Non-pigmented ciliary epithelial cell (primary cell): ENCODE measurements at places on chromosomes 16 and 17.
A peak's percentile ranks its signal among the peaks of the same experiment; 100 is the strongest.

- DNase-seq: no peak
Observed at GRCh38 chr16:86565644-86566511, 751 bp upstream of the FOXC2 start.

DNA sequence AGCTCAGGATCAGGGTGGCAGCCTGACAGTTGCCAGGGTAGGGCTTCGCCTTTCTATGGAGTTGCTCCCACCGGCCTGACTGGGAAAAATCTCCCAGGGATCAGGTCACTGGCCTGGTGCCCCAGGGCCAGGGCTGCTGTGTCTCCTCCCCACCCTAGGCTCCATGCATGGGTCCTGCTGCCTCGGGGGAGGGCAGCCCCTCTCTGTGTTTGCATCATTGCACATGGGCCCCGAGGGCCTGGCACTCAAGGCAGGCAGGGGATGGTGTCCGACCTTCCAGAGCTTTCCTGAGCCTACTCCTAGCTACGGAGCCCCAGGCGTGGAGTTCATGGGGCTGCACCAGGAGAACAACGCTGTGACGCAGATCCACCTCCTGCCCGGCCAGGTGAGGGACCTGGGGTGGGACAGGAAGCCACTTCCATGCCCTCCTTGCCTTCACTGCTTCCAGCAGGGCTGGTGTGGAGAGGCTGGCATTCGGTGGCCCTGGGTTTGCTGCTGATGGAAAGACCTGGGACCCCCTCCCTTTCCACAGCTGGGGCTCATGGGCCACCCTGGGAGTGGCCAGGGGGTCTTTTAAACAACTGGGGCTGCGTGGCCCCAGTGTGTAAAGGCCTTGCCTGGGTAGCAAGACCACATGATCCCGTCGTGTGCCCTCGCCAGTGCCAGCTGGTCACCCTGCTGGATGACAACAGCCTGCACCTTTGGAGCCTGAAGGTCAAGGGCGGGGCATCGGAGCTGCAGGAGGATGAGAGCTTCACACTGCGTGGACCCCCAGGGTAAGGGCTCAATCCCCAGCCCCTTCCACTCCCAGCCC is 29.5 kb upstream of the MYO15B start:
- DNase-seq: no peak

GRCh38 chr16:20884240-20884556 is 16.0 kb downstream of the DCUN1D3 start:
- no peak for DNase-seq

DNA sequence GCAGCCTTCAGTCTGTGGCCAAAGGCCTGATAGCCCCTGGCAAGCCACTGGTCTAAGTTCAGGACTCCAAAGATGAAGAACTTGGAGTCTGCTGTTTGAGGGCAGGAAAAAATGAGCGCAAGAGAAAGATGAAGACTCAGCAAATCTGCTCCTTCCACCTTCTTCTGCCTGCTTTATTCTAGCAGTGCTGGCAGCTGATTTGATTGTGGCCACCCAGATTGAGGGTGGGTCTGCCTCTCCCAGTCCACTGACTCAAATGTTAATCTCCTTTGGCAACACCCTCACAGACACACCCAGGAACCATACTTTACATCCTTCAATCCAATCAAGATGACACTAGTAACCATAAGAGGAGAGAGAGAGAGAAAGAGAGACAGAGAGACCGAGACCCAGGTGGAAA is 127.6 kb downstream of the UTP18 start:
- no peak for DNase-seq

DNA sequence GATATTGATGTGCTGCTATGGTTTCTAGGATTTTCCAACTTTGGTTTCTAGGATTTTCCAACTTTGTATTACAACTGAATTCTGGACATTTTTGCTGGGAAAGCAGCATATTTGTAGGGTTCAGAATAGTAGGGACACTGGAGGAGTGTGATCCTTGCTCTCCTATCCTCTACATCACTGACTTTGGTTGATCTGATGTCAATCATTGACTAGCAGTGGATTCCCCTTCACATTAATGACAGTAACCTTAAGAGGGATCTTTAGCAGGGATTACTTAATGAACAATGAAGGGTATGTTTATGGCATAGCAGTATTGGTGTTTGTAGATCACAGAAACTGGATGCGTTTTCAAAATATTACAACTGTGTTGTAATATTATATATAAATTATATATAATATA is 67.4 kb downstream of the MAP2K4 start:
- no peak for DNase-seq

DNA sequence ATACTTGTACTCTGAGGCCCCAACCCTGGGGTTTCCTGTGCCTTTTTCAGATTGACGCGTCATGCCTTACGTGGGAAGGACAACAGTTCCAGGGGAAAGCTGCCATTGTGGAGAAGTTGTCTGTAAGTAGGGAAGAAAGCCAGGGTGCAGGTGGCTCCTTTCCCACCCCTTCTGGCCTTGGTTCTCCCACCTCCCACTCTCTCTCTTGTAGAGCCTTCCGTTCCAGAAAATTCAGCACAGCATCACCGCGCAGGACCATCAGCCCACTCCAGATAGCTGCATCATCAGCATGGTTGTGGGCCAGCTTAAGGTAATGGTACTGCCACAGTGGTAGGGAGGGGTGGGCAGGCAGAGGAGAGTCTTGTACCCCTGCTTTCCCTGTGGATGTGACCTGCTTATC is 4.6 kb upstream of the EDC4 start:
- no peak for DNase-seq

DNA sequence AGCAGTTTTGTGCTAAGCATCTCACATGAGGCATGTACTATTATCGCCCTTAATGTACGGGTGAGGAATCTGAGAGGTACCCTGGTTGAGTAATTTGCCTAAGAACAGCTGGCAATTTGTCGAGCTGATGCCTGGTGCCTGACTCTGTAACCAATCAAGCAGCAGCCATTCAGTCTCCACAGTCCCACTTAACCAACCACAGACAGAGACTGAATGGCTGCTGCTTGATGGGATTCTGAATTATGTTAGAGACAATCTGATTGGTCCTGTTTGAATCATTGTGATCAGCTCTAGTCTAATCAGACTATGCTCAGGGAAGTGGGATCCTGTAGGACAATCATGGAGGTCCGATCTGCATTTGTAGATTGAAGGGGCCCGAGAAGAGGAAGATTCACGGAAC is 447.0 kb downstream of the SHISA9 start:
- DNase-seq: no peak

- no peak for DNase-seq
Observed at GRCh38 chr16:9176547-9177418, 85.3 kb downstream of the HAPSTR1 start.

DNA sequence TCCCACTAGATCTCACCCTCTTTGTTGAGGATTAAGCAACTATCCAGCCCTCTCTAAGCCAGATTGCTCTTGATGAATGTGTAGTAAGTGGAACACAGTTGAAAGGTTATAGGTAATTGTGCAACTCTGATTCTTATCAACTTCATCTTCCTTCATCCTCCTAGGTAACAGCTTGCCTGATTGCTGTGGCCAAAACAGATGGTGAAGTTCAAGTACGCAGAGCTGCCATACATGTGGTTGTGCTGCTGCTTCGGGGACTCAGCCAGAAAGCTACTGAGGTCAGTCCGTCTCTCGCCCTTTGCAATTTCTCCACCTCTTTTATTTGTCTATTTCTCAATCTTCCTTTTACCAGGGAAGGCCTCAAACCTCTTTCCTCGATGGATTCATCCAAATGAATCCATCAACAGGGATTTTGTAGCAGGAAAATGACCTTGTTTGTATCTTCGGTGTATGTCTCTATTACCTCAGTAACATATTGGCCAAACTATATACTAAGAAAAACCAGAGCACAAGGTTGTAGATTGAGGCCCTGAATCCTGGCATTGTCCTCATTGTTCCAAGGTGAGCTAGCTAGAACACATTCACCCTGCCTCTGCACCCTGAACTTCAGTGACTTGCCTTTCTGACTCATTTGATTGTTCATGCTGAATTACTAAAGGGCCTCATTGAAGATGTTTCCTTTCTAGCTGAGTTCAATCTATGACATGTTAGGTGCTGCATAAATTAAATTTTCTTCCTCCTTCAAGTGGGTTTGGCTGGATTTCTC is 65.1 kb upstream of the HAS3 start:
- DNase-seq: no peak

- no peak for DNase-seq
Observed at GRCh38 chr17:58307468-58308172, 21.0 kb downstream of the TSPOAP1 start.

DNA sequence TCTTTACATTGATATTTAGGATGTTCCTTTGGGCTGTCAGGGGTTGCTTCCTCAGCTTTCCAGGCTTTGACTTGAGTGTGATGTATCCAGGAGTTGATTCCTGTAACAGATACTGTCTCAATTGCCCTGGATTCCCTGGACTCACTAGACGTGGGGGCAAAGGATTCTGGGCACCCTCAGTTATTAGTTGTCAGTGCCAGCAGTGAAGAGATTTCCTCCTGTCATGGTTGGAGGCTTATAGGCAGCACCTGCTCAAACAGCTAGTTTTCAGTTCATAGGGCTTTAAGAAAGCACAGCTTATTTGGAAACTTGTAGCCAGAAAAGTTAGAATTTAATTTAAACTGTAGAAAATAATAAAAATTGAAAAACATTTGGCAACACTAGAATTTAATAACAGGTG is 9.5 kb upstream of the B4GALNT2 start:
- DNase-seq: no peak

GRCh38 chr16:67529582-67530012 is 968 bp downstream of the RIPOR1 start:
- DNase-seq: no peak

- no peak for DNase-seq
Observed at GRCh38 chr17:48143629-48144028, 36.1 kb downstream of the SNX11 start.

DNA sequence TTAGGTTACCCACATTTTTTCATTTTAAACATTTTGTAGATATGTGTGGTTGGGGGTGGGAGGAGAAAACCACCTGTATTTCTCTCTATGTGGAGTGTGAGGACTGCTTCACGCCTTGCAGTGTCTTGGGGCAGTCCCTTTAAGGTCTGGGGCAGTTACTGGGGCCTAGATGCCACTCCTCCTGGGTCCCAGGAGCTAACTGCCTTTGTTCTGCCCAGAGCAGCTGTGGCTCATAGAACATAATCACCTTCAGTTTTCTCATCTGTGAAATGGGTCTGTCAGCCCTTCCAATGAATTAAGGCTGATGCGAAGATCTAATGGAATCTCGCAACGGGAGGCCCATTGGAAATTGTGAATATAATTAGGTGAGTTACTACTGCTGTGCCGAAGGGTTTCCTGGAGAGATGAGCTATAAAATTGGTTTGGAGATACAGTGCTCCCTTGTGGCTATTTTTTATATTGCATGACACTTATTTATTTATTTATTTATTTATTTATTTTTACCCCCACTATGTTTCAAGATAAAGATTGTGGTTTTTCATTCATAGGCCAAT is 22.9 kb downstream of the DHRS7C start:
- DNase-seq: no peak

DNA sequence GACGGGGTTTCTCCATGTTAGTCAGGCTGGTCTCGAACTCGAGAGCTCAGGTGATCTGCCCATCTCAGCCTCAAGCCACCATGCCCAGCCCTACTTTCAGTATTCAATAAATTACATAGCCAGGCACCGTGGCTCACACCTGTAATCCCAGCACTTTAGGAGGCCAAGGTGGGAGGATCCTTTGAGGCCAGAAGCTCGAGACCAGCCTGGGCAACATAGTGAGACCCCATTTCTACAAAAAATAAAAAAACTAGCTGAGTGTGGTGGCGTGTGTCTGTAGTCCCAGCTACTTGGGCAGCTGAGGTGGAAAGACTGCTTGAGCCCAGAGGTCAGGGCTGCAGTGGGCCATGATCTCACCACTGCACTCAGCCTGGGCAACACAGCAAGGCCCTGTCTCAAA is 8.2 kb downstream of the MIEN1 start:
- DNase-seq: no peak

GRCh38 chr16:59405802-59406201 is 671.7 kb upstream of the GOT2 start:
- no peak for DNase-seq

DNA sequence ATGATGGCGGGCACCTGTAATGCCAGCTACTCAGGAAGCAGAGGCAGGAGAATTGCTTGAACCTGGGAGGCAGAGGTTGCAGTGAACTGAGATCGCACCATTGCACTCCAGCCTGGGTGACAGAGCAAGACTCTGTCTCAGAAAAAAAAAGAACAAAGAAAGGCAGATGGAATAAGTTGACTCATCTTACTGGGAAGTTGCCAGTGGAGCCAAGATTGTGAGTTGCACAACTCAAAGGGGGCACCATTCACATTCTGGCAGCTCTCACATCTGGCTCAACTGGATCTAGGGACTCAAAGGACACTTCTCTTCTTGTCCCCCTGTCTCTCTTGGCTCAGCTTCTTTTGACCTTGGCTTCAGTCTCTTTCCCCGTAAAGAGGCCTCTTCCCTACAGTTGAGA is 53.7 kb upstream of the ETV4 start:
- peak; percentile 27 for DNase-seq

DNA sequence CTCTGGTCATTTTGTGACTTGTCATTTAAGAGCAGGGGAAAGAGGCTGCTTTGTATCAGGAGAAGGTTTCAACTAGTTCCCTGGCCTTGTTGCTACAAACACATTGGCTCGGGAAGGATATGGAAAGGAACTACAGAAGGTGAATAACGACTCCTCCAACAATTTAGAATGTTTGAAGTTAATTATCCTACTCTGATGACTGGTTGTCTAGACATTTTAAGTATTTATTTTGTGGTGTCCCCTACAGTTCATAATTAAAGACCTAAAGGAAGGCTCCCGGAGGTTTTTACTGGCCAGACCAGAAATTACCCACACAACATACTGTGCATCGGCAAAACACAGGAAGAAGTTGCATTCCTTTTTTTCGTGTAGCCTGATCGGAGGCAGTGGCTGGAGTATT is 515.8 kb upstream of the SALL1 start:
- no peak for DNase-seq

DNA sequence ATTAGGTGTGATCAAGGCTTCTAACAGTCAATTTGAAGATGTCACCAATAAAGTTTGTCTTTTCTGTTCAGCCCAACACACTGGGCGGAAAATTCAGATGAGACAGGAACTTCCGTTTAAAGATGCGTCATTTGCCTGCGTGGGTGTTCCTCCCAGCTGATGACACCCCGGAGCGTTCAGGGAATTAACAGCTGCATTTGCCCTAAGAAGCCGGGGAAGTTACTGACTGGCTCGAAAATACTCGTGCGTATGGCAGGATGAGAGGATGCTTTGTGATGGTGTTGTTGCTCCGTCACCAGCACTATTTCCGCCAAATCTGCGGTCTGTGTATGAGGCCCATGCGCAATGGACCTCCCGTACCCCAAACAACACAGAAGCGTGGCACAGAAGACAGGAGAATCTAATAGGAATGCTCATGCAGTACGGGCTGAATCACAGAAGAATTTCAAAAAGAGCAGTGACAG is 11.9 kb upstream of the PVALEF start:
- no peak for DNase-seq

- DNase-seq: no peak
Observed at GRCh38 chr16:53605356-53605755, 98.3 kb downstream of the RPGRIP1L start.

- DNase-seq: no peak
Observed at GRCh38 chr16:84552135-84552534, 47.7 kb upstream of the MEAK7 start.

GRCh38 chr17:61852857-61853256 is 10.5 kb downstream of the BRIP1 start:
- DNase-seq: no peak
